ENCODE measurements at places on chromosomes 13 and 19.
A peak's percentile ranks its signal among the peaks of the same experiment; 100 is the strongest.

DNA sequence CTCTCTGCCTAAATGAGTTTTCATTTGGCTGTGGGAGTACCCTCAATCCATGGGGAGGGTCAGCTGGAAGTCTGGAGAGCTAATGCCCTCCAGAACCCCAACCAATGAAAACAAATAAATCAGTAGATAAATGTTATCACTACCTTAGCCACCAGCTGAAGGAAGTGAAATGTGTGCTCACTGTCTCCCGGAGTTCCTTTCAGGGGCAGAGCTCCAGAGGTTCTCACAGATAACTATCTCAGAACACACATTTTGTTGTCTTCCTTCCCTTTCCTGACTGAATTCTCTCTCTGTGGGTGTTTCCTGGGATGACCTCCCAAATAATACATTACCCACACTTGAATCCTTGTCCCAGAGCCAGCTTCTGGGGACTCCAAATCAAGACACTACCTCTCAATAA, 779.6 kb downstream of the DIAPH3 start:
- DNase-seq, result no peak

DNA sequence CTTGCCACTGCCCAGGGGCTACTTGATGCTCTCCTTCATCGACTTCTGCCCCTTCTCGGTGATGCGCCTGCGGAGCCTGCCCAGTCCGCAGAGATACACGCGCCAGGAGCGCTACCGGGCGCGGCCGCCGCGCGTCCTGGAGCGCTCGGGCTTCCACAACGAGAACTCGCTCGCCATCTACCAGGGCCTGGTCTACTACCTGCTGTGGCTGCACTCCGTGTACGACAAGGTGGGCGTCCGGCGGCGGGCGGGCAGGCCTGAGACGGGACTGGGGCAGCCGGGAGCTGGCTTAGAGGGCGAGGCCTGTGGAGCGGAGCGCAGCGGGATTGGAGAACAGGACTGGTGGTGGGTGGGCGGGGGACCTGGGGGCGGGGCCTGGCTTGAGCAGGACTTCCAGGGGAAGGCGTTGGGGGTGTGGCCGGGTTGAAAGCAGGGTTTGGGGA, 12.7 kb upstream of the PSMD8 start:
- peak; percentile 54 for DNase-seq

DNA sequence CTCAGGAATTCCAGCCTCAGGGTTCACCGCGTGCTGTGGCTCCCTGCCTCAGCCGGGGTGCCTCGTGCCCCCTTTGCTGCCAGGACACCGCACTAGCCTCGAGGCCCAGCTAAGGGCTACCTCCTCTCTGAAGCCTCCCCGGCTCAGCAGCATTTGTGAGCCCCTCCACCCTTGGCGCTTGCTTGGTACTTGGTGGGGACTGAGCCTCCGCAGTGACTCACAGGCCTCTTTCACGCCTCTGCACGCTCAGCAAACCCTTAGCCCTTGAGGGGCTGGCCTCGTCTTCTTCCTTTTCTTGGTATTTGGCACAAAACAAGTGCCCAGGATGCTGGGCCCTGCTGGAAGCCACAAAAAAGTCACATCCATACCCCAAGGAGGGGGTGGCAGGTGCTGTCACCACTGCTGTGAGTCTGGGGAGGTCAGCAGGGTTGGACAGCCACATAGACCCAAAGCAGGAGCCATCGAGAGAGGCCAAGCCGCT, 85.4 kb upstream of the TM9SF2 start:
- DNase-seq, result no peak

DNA sequence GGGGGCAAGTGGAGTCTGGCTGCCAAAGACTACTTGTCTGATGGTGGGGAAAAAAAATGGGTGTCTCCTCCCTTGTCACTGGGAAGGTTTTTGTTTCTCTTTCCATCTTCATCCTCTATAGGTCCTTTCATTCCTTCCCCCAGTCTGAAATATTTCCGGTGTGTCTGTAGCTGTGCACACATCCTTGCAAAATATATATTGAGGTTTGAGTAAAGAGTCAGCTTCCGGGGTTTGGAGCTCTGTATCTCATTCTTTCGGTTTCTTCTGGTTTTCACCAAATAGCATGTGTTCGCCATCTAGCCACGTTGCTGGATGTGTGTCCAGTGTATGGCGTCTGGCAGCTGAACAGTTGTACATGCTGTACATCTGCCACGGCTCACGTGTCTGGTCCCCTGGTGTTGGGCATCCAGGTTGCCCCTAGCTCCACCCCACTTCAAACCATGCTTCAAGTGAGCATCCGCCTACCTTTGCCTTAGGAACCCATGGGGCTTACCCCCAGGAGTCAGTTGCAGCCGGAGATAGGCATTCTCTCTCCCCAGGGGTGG, 142.2 kb downstream of the SIPA1L3 start:
- DNase-seq, result peak; percentile 48

DNA sequence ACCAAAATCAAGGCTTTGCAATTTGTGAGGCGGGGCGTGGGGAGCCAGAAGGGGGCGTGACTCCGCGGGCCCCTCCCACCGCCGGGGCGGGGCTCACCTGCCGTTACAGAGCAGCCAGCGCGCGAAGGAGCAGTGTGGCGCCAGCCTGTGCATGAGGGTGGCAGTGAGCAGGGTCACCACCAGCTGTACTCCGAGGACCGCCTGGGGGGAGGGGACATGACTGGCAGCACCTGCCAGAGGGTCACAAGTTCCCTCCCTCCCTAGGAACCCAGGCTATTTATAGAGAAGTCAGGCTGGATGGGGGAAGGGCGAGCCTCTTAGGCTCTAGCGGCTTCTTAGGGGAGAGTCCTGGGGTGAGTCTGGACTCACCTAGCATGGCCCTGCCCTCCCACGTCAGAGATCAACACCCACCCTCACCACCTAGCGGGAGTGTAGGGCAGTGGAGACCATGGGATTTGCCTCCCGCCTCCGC, 3.6 kb downstream of the TMEM161A start:
- peak; percentile 16 for DNase-seq

- no peak for DNase-seq
These were observed 9.7 kb downstream of the HSD17B14 start for GRCh38 chr19:48826606-48827020.

DNA sequence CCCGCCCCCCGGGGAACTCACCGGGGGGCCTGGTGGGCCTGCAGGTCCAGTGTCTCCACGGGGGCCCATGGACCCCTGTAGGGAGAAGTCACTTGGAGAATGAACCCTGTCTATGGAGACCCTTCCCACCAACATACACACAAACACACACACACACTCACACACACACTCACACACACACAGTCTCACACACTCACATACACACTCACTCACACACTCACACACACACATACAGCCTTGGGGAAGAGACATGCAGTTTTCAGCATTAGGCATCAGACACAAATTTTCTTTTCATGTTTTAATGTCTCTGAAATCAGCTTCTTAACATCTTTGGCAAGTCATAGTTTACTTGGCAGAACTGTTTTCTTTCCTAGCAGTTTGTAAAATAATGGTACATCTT, 31.0 kb upstream of the OLFM2 start:
- no peak for DNase-seq

DNA sequence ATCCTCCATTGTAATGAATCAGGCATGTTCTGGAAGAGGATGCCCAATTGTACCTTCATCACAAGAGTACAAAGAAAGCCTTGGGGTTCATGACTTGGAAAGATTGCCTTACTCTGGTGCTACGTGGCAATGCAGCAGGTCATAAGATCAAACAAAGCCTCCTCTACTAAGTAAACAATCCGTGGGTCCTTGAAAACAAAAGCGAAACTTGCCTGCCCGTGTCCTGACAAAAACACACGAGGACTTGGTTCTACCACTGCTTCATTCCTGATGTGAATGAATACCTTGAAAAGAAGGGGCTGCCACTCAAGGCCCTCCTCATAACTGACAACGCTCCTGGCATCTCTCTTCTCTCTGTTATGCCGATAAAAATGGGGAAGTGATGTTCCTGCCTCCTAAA, 18.9 kb downstream of the ZNF563 start:
- DNase-seq, result no peak

GRCh38 chr13:73259061-73260017, 200.5 kb downstream of the KLF5 start:
- no peak for DNase-seq

GRCh38 chr13:108270442-108270841, 924 bp downstream of the TNFSF13B start:
- DNase-seq, result no peak

GRCh38 chr19:18995804-18996241, 37.5 kb downstream of the SUGP2 start:
- no peak for DNase-seq

- no peak for DNase-seq
These were observed 131.8 kb downstream of the IRS2 start for GRCh38 chr13:109654341-109655205.

- DNase-seq, result peak; percentile 85
These were observed 13.1 kb downstream of the TJP3 start for GRCh38 chr19:3721131-3721886.

DNA sequence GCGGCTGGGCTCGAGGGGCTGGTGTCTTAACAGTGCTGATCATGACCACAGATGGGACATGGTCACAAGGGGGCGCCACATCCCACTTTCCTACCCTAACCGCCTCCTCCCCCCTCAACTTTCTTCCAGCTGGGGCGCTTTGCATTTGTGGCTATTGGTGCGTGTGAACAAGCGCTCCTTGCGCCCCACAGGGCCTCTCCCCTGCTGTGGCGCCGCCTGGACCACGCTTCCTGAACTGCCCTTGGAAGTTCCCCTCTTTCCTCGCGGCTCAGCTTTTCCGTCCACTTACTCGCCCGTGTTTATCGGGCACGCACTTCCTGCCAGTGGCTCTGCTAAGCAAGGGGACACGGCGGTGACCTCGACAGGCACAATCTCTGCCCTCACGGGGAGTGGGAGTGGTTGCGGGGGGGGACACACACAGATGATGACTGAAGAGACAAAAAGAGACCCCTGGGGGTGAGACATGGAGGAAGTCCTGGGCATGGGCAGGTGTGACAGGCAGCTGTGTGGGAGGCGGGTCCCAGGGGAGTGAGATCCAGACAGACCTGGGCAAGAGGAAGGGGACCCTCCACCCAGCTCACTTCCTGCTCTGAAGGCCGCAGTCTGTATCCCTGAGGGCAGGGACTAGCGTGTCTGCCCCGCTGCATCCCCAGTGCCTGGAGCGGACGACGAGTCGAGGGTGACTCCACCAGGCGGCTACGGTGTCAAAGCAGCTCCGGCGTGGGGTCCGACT, 40.3 kb downstream of the ZNF787 start:
- peak; percentile 72 for DNase-seq

- DNase-seq, result no peak
These were observed 373.1 kb upstream of the MIR17HG start for GRCh38 chr13:90974249-90974975.

GRCh38 chr13:72896869-72897268, 114.9 kb downstream of the PIBF1 start:
- no peak for DNase-seq

GRCh38 chr19:33437821-33438671, 64.5 kb downstream of the CEBPG start:
- DNase-seq, result no peak

DNA sequence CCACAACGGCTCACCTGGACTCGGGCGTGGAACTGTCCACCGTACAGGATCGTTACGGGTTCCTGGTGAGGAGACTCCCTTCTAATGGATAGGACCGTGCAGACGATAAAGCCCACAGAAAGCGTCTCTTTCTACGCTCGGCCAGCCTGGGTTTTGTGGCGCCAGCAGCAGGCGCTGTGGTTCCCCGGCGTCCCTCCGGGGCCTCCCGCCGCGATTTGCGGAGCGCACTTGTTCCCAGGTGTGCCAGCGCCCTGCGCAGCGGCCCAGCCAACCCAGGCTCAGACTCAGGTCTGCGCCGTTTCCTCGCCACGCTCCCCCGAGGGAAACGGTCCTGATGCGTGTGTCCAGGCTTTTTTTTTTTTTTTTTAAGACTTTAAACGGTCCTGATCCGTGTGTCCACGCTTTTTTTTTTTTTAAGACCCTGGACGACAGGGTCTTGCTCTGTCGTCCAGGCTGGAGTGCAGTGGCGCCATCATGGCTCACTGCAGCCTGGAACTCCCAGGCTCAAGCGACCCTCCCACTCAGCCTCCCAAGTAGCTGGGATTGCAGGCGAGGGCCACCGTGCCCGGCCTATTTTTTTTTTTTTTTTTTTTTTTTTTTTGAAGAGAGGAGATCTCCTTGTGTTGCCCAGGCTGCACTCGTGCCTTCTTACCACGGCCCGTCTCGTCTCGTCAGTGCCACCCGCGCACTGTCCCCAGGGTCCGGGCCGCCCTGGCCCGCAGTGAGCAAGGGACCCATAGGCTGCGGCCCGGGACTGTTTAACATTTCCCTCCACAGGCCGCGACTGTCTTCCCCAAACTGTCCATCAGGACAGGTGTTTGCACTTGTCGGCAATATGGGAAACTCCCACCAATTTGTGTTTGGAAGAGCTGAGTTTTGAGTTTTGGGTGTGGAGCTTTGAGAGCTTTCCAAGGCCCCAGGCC, 23.8 kb downstream of the GJA3 start:
- DNase-seq, result no peak

DNA sequence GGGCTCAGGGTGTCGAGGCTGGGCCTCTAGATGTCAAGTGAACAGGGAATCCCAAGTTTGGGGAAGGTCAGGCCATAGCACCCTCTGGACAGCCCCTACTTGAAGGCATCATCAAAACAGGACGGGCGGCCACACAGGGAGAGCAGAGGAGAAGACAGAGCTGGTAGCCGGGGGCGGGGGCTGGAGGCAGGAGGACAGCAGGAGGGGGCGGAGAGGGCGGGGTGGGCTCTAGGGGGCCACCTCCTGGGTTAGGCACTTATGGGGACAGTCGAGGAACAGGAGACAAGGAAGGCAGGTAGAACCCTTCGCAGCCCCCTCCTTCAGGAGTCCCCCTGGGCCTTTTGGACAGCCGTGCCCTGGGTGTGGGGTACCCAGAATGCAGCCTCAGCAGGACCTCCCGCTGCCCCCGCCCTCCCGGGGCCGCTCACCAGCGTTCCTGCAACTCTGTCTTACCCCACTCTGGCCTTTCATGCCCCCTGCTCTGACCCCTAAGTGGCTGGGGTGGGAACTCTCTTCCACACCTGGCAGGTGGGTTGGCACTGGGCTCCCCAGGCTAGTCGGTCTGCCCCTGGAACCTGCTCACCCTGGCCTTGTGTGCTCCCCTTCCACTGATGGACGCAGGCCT, 5.8 kb downstream of the SSBP4 start:
- DNase-seq, result no peak

- DNase-seq, result no peak
These were observed 1.7 kb downstream of the PROSER1 start for GRCh38 chr13:39036212-39036611.

- DNase-seq, result no peak
These were observed 1.2 kb downstream of the SPART start for GRCh38 chr13:36344886-36345437.

DNA sequence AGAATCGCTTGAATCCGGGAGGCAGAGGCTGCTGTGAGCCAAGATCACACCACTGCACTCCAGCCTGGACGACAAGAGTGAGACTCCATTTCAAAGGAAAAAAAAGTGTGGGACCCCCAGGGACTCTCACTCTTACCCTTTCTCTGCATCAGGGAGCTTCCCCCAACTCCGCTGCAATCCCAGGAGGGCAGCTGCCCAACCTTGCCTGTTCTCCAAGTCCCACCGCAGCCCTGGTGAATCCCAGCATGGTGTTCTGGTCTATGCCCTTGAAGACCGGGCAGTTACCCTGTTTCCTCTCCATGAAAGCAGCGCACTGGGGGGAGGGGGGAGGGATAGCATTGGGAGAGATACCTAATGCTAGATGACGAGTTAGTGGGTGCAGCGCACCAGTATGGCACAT, 35.7 kb upstream of the DPRX start:
- DNase-seq, result no peak

- DNase-seq, result no peak
These were observed 7.6 kb downstream of the GPR32 start for GRCh38 chr19:50777830-50778303.

- DNase-seq, result no peak
These were observed 11.3 kb downstream of the CD70 start for GRCh38 chr19:6579450-6580178.
